ENCODE measurements at places on chromosomes 3 and 15.

DNA sequence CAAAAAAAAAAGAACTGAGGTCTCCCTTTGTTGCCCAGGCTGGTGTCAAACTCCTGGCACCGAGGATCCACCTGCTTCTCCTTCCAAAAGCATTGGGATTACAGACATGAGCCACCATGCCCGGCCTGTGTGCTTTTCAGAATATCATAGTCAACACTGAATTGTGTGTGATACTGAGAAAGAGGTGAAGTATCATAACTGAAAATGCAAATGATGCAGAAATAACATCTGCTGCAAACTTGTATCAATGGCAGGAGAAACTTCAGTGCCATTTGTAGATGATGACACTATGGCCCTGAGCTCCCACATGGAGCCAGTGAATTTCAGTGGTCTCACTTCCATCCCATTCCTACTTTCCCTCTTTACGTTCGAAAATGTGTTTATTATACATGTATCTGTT is 21.9 kb downstream of the IL12A start:
- DNase-seq: no peak

DNA sequence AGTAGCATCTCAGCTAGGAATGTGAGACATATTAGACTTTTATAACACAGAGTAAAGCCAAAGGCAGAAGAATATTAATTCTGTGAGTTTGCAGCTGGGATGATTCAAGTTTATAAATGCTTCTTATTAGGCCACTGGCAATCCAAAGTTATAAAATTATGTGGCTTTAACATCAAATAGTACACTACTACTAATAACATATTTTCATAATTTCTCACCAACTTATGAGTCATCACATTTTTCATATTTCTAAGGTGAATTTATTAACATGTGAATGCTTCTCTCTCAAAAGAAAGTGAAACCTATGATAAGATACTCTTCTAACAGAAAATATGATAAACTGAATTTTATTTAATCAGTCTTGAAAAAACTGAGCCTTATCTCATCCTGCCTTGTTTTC is 1348.2 kb upstream of the ALCAM start:
- DNase-seq: no peak

- DNase-seq: no peak
These were observed 46.1 kb downstream of the MCTP2 start for GRCh38 chr15:94277485-94277884.

- DNase-seq: no peak
These were observed 48.7 kb downstream of the CHSY1 start for GRCh38 chr15:101203029-101203573.

- DNase-seq: no peak
These were observed 56.6 kb downstream of the LSM3 start for GRCh38 chr3:14235003-14235911.

Measured in AG10803 (cell line).